COLO829 (cell line): ENCODE measurements at places on chromosomes 5 and 9.

DNA sequence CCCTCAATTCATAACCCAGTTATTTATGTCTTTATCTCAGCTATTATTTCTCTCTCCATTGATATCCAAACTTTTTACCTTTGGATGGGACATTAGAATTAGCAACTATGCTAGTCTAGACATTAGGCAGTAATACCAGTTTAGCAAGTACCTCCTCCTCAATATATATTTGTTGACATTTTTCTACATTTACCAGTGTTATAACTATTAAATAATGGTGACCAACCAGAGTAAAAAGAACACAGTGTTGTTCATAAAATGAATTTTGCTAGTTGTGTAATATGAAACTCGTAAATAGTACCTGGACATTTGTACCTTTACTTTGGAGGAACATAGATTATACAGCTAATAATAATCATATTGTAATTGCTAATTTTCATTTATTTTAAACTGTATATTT lies 554.6 kb upstream of the CDH6 start:
- no peak for DNase-seq

GRCh38 chr5:150625831-150626746 lies 14.4 kb upstream of the SYNPO start:
- no peak for DNase-seq

GRCh38 chr5:143898916-143899591 lies 87.1 kb downstream of the HMHB1 start:
- no peak for DNase-seq

GRCh38 chr5:78627175-78627574 lies 21.4 kb downstream of the LHFPL2 start:
- no peak for DNase-seq
